ENCODE measurements at places on chromosomes 16 and 17.

- H3K4me3 ChIP-seq: peak overlapping the region; percentile 85
- peak overlapping the region; percentile 96 for H3K27ac ChIP-seq
- peaks cover 21% of the 10 kb centered on the region for H3K36me3 ChIP-seq
- no peaks in the 10 kb centered on the region for H3K27me3 ChIP-seq
- H3K4me1 ChIP-seq: peaks cover 79% of the 10 kb centered on the region
- no peak for DNase-seq
Observed at GRCh38 chr16:19115148-19116021, 1.6 kb downstream of the ITPRIPL2 start.

- H3K4me3 ChIP-seq: peak overlapping the region; percentile 96
- no peaks in the 10 kb centered on the region for H3K27me3 ChIP-seq
- peaks cover 27% of the 10 kb centered on the region for H3K4me1 ChIP-seq
- no peaks in the 10 kb centered on the region for H3K36me3 ChIP-seq
Observed at GRCh38 chr17:45431531-45432404, 902 bp downstream of the ARHGAP27 start.

DNA sequence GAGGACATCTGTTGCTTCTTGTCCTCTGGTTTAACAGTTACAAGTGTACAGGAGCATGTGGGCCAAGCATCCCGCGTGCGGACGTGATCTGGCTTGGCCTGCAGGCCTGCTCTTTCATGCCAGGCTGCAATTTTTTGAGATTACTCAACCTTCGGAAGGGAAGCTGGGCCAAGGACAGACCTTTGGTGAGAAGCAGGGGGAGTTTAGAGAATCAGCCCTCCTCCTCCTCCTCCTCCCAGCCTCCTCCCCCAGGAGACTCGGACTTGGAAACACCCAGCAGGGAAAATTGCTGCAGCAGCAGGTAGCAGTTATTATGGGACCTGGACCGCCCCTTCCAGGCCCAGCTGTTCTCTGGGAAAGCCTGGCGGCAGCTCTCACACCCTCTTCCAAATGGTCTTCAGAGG, 5.1 kb upstream of the KLHL36 start:
- peaks cover 15% of the 10 kb centered on the region for H3K4me1 ChIP-seq
- H3K36me3 ChIP-seq: no peaks in the 10 kb centered on the region
- peak overlapping the region; percentile 37 for H3K27ac ChIP-seq
- no peaks in the 10 kb centered on the region for H3K27me3 ChIP-seq
- H3K4me3 ChIP-seq: no peak overlapping the region

- no peak for DNase-seq
- peaks cover 19% of the 10 kb centered on the region for H3K4me1 ChIP-seq
- H3K27me3 ChIP-seq: no peaks in the 10 kb centered on the region
- no peak overlapping the region for H3K27ac ChIP-seq
- no peak overlapping the region for H3K4me3 ChIP-seq
Observed at GRCh38 chr17:17975436-17975835, 2.8 kb downstream of the DRC3 start.

DNA sequence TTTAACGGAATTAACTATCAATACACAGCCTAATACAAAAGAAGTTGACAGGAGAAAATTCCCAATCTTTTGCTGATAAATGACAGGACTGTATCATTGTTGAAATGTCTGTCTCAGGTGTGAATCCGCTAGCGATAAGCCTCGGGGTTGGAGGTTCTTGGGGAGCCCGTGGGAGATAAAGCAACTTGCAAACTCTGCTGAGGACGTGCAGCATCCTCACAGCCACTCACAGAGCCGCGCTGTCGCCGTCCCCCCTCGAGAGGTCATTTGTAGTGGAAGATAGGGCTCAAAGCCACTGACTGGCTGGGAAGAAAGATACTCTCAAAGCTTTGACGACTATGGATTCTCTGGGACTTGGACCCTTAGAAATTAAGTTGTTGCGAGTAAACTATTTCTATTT, 17.0 kb downstream of the MAP1LC3B start:
- H3K27me3 ChIP-seq: no peaks in the 10 kb centered on the region
- no peak overlapping the region for H3K27ac ChIP-seq
- no peaks in the 10 kb centered on the region for H3K4me1 ChIP-seq

GRCh38 chr17:79921411-79922115, 82.3 kb upstream of the CBX4 start:
- H3K27ac ChIP-seq: no peak overlapping the region
- H3K27me3 ChIP-seq: no peaks in the 10 kb centered on the region
- no peak for DNase-seq
- H3K36me3 ChIP-seq: no peaks in the 10 kb centered on the region

DNA sequence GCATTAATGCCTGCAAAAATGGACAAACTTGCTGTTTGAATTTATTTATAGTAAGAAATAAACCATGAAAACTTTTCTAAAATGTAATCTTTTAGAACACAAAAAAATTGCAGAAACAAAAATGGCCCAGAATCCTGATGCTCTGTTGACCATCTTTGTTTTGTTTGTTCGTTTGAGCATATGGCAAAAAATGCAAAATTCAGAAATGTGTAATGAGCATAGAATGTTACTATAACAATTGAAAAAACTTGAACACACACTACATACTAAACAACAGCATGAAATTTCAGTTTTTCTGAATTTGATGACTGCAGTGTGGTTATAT, 1.1 kb upstream of the KPNA2 start:
- peaks cover 17% of the 10 kb centered on the region for H3K36me3 ChIP-seq
- H3K4me1 ChIP-seq: peaks cover 26% of the 10 kb centered on the region
- H3K27me3 ChIP-seq: no peaks in the 10 kb centered on the region

DNA sequence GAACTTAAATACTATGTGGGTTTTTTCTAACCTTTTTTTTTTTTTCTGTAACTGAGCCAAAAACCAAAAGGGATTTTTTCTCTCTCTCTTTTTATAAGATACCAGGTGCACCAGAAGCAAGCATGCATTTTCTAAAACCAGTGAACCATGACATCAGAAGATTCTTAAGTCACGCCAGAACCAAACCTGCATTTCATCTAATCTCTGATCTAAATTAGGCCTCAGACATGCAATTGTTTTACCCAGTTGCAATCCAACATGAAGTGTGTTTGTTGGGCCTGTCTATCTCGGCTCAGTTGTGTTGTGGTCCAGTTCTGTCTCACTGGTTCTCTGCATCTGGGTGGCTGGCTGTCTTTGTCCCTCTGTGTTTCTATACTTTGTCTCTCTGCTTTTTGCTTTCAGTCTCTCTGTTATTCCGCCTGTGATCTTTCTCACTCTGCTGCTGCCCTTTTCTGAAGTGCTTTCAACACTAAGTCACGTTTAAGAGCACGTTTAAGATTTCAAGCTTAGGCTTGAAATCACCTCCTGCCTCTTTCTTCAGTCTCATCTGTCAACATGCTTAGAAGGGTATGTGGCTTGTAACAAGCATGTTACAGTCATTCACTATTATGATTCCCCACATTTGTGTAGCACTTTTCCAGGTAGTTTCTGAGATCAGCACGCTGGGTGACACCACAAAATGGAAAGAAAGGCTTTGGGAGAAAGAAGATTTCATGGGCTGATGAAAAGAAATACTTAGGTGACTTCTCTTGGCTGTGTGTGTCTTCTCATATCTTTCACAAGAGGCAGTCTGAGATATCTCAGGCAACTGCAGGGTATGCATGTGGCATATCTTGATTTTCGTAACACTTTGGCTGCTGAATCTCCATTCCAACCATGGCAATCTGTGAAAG, 488.9 kb downstream of the SHISA9 start:
- H3K4me3 ChIP-seq: no peak overlapping the region
- no peak for DNase-seq
- H3K36me3 ChIP-seq: no peaks in the 10 kb centered on the region

- no peak overlapping the region for H3K27ac ChIP-seq
- no peaks in the 10 kb centered on the region for H3K4me1 ChIP-seq
- H3K36me3 ChIP-seq: no peaks in the 10 kb centered on the region
- H3K4me3 ChIP-seq: no peak overlapping the region
- DNase-seq: no peak
- peaks cover 61% of the 10 kb centered on the region for H3K27me3 ChIP-seq
Observed at GRCh38 chr17:55720919-55721836, 1.5 kb downstream of the TMEM100 start.

DNA sequence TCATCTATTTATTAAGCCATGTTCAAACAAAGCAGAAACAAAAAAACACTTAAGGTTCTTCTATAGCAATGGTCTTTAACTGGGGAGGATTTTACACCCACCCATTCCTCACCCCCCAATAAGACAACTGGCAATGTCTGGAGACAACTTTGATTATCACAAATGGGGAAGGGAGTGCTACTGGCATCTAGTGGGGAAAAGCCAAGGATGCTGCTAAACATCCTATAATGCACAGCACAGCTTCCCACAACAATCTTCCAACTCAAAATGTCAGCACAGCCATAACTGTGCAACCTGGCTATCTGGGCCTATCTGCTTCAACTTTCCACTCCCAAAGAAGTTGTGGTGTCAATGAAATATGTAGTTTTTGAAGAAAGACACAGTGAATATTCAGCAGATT, 1044.4 kb downstream of the CDH8 start:
- H3K4me1 ChIP-seq: no peaks in the 10 kb centered on the region
- no peak overlapping the region for H3K4me3 ChIP-seq
- no peaks in the 10 kb centered on the region for H3K27me3 ChIP-seq
- DNase-seq: no peak

GRCh38 chr16:61871837-61872777, 164.1 kb downstream of the CDH8 start:
- DNase-seq: no peak
- H3K4me1 ChIP-seq: no peaks in the 10 kb centered on the region
- H3K36me3 ChIP-seq: no peaks in the 10 kb centered on the region
- 0 out of 2 replicates have a peak, but pooled peaks cover 5% of the 10 kb centered on the region for H3K27me3 ChIP-seq

DNA sequence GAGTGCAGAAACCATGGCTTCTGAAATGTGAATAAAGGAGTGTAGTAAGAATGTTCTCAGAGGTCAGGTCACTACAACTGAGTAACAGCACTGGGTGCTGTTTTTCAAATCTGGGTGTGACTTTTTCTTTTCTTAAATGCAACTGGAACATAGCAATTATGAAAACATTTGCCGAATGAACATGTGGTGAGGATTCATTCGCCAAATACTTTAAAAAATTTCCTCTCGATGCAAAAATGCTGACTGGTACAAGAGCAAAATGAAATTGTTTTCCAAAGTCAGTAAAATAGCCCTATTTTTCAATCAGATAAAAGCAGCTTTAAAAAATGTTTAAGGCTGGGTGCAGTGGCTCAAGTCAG, 18.6 kb downstream of the ZDHHC7 start:
- peaks cover 43% of the 10 kb centered on the region for H3K4me1 ChIP-seq
- peaks cover 32% of the 10 kb centered on the region for H3K36me3 ChIP-seq
- H3K27me3 ChIP-seq: no peaks in the 10 kb centered on the region
- H3K27ac ChIP-seq: peak overlapping the region; percentile 94
- DNase-seq: no peak

GRCh38 chr17:78497115-78497540, 80.1 kb downstream of the DNAH17 start:
- no peak overlapping the region for H3K4me3 ChIP-seq
- H3K4me1 ChIP-seq: no peaks in the 10 kb centered on the region
- DNase-seq: peak; percentile 79
- no peaks in the 10 kb centered on the region for H3K27me3 ChIP-seq

GRCh38 chr16:59397638-59398037, 663.5 kb upstream of the GOT2 start:
- no peaks in the 10 kb centered on the region for H3K27me3 ChIP-seq
- no peak for DNase-seq
- no peaks in the 10 kb centered on the region for H3K36me3 ChIP-seq
- no peak overlapping the region for H3K4me3 ChIP-seq

- H3K4me1 ChIP-seq: no peaks in the 10 kb centered on the region
- no peaks in the 10 kb centered on the region for H3K27me3 ChIP-seq
- DNase-seq: no peak
- no peak overlapping the region for H3K4me3 ChIP-seq
- no peaks in the 10 kb centered on the region for H3K36me3 ChIP-seq
Observed at GRCh38 chr17:4463818-4464476, 30.2 kb downstream of the SPNS3 start.

- no peaks in the 10 kb centered on the region for H3K27me3 ChIP-seq
- H3K36me3 ChIP-seq: peaks cover 3% of the 10 kb centered on the region
- peaks cover 17% of the 10 kb centered on the region for H3K4me1 ChIP-seq
Observed at GRCh38 chr17:28598389-28598788, 436 bp downstream of the SPAG5 start.

DNA sequence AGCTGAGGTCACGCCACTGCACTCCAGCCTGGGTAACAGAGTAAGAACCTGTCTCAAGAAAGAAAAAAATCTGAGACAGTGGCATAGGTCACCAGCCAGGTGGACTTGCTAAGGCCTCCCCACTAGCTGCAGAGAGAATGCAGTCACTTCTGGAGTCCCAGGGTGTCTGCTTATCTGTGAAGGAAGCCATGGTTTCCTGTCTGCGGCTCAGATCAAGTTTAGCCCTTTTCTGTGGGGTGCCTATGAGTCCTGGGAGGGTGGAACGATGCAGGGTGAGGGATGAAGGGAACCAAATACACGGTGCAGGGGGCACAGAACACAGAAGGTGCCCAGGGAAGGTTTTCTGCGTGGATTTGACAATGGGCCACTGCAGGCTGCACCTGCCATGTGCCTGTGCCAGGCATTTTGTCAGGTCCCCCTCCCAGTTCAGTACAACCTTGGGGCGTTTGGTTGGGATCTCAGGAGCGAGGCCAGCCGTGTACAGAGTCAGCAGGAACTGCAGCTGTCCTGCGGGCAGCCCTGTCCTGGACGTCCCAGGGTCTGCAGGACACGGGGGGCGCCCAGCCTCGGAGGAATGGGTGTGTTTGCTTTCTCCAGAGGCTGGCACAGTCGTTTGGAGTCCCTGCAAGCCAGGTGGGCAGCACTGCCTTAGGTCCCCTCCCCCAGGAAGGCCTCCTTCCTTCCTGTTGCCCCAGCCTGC, 41.8 kb downstream of the RAB11FIP4 start:
- H3K27me3 ChIP-seq: no peaks in the 10 kb centered on the region
- no peaks in the 10 kb centered on the region for H3K4me1 ChIP-seq
- H3K4me3 ChIP-seq: no peak overlapping the region

GRCh38 chr16:52755396-52755795, 208.5 kb upstream of the TOX3 start:
- no peak overlapping the region for H3K4me3 ChIP-seq
- H3K36me3 ChIP-seq: no peaks in the 10 kb centered on the region
- no peak overlapping the region for H3K27ac ChIP-seq
- no peaks in the 10 kb centered on the region for H3K4me1 ChIP-seq

DNA sequence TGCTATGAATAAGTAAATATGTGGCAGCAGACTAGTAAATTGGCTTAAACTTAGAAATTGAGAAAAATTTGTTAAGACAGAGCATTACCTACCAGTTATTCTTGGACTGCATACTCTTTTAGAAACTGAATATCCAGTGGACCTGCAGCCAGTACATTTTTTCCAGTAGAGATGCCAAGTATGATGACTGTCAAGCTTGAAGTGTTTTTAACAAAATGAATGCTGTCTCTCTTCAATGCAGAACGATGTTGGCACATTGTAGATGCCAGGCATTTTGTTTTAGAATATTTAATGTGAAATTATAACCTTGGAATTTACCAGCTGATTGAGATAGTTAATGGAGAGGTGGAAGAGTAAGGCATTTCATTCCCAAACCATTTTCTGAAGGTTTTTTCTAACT, 52.5 kb downstream of the NFAT5 start:
- DNase-seq: no peak
- H3K27ac ChIP-seq: no peak overlapping the region
- no peaks in the 10 kb centered on the region for H3K27me3 ChIP-seq
- no peaks in the 10 kb centered on the region for H3K36me3 ChIP-seq
- peaks cover 9% of the 10 kb centered on the region for H3K4me1 ChIP-seq
